ENCODE measurements at places on chromosomes 2 and 18.

- DNase-seq, result no peak
These were observed 10.3 kb upstream of the GALNT14 start for GRCh38 chr2:31148514-31148913.

DNA sequence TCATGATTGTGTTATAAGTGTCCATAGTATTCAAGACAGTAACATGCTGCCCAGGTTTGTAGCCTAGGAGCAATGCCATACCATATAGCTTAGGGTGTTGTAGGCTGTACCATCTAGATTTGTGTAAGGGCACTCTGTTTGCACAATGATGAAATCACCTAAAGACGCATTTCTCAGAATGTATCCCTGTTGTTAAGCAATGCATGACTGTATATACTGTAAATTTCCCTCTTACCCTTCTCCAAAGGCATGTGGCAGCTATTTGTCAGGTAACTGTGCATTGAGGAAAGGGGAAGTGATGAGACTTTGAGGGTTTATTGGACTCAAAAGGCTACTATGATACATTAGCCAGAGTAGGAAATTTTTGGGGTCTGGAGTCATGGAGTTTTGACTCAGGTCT, 180.8 kb downstream of the VAPA start:
- no peak for DNase-seq

GRCh38 chr2:184472481-184472880, 125.8 kb upstream of the ZNF804A start:
- no peak for DNase-seq

DNA sequence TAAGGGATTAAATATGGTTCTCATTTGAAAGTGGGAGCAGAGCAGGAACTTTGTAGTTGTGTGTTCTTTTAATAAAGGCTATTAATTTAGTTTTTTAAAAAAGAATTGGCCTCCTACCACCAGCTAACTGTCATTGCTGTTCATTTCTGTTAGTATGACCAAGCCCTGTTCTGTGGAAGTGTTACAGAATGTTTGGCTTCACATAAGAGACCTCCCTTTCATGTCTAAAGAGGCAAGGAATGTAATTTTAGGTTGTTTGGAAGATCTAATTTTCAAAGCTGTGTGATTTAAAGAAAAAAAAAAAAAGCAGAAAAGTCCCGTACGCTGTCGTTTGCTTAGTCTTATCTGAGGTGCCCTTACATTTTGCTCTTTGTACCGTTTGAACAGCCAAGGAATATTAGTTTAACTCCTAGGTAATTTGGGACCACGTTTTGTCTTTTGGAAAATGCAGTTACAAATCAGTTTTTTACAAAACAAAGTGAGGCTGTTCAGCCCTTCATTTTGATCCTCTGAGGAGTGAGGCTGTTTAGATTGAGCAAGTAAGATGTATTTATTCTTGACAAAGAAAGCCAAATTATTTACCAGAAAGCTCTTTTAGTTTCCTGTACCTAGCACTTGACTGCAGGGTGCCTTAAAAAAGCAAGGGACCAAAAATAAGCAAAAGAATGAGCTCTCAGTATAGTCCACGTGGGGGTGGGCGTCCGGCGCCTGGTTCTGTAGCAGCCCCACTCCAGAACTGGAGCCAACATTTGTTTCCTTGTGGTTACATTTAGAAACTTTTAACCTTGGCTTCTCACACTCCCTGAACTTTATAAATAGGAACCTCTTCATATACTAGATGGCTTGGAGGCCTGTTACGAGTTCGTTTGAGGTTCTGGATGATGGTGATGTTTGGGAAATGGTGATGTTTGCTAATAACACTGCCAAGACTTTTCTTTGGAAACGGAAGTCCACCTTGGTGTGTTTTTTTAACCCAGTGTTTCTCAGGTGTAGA, 136.2 kb downstream of the FMNL2 start:
- no peak for DNase-seq

DNA sequence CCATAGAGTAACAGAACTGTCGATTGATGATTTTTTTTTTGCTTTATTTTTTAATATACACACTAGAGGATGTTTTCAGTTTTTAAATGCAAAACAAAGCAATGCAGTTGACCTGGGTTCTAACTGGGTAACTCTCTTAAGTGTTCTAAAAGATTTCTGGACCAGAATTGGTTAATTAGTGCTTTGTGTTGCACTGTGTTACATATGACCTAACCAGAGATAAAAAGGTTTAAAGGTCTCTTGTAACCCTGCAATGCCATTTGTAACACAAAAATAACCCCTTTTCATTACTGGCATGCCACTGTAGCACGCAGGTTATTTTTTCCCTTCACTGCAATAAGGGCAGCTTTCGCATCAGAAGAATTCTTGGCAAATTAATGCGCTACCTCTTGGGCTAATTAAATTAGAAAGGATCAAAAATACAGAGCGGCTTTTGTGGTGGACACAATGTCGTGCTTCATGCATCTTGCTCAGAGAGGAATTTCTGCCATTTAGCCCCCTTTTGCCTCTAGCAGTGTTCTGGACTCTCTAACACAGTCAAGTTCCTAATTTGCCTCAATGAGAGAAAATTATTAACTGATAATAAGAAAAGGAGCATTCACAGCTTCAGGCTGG, 250.8 kb upstream of the ZEB2 start:
- no peak for DNase-seq

DNA sequence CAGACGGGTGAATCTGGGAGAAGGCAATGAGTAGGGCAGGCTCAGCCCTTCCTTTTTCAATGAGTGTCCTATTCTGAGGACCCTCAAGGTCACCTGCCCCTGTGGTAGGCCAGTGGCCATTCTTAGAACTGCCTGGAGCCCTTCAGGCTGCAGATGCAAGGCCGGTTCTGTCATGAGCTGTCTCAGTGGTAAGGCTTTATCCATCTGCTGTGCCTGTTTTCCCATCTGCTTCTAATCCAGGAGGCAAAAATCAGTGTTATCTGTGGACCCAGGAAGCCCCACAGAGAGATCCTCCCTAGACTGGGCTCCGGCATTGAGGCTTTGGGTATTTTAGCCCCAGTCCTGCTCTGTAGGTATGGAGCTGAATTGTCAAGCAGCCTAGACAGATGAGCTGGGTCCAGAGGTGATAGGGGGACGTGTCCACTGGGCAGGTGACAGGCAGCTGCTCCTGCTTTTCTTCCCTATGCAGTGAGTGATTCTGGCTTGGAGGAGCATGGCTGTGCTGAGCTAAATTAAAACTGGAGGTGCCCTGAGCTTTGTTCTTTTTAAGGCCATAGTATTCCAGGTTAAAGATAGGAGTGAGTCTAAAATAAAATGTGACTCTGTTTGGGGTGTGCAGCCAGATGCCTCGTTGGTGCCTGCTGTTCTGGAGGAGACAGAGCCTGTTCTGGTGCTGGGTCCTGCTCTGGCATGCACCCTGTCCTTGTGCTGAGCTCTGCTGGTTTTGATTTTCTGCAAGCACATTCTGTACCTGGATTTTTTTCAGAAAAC, 92.5 kb downstream of the FHOD3 start:
- no peak for DNase-seq

GRCh38 chr18:31825772-31826171, 65.1 kb upstream of the SLC25A52 start:
- DNase-seq, result no peak

GRCh38 chr2:144510294-144510991, 9.5 kb downstream of the ZEB2 start:
- DNase-seq, result no peak

GRCh38 chr2:42001711-42002201, 46.1 kb upstream of the PKDCC start:
- DNase-seq, result no peak

- no peak for DNase-seq
These were observed 94.0 kb downstream of the PLA2R1 start for GRCh38 chr2:159968279-159968900.

- DNase-seq, result no peak
These were observed 219.1 kb upstream of the BOD1L2 start for GRCh38 chr18:56927786-56928185.

- no peak for DNase-seq
These were observed 782.8 kb upstream of the ACVR2A start for GRCh38 chr2:147062073-147062472.

DNA sequence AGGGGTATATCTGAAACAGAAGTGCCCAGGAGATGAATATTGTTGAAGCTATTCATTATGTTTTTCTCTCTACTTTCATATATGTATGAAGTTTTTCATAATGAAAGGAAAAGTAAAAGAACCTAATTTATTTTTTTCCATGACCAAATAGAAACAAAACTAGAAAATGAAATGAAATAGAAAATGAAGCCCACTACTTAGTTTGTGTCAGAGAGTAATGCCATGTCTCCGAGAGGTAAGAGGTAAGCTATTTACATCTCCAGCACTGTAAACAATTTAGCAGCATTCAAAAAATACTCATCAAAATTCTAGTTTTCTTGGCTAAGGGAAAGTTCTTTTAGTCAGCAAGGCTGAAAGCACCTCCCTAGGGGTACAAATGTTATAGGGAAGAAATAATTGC, 238.6 kb downstream of the PTH2R start:
- DNase-seq, result no peak

DNA sequence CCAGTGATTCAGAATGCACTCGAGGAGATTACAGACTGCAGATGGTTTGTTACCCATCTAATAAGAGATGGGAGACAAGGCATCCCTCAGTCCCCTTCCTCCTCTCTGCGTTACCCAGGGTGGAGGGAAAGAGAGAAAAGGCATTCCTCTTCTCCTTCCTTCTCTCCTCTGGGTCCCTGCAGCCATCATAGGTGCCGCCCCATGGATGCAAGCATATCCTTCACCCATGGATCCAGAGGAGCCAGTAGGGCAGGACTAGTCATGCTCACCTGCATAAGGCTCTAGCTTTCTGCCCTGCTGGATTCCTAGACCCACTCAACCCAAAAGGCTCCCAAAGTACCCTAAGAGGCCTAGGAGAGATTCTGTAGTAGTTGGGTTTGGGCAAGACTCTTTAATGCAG, 20.4 kb downstream of the CMPK2 start:
- DNase-seq, result no peak

DNA sequence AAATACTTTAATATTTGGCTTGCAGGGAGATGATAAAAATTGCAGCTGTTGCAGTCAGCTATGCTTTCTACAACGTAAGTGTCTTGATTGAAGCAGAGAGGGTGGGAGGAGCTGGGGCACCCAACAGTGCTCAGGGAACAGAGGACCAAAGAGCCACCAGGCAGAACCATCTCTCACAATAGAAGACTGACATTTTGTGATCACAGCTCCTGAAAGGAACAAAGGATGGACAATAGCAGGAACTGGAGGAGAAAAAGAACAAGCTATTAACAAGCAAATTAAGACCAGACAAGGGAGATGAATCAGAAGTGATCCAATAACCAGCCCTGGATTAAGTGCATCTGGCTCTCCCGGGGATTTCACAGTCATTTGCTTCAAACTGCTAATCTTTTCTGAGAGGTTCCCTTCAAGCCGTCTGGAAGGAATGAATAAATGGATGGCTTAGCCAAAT, 65.7 kb upstream of the SMAD2 start:
- DNase-seq, result no peak

DNA sequence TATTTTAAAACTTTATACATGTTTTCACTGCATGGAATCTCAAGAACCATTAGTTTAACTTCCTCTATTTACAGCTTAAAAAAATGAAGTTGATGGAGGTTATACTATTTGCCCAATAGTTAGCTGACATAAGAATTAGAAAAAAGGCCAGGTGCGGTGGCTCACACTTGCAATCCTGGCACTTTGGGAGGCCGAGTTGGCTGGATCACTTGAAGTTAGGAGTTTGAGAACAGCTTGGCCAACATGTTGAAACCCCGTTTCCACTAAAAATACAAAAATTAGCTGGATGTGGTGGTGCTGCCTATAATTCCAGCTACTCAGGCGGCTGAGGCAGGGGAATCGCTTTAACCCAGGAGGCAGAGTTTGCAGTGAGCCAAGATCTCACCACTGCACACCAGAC, 125.1 kb upstream of the CDH19 start:
- DNase-seq, result no peak

DNA sequence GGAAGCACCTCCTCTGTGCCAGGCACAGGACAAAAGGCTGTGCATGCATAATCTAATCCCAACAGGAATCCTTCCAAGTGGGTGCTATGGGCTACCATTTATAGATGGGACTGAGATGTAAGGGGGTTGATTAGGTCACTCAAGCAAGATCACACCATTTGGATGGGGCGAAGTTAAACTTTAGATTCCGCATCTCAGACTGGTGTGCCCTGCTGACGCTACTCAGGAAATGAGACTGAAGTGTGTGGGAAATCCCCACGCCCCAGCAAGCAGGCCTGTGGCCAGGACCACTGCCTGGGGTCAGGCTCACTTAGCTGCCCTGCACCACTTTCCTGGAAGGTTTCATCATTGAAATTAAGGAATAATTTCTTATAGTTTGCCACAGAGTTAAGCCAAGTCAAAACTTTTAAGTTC, 70.5 kb upstream of the PPP1CB start:
- DNase-seq, result peak; percentile 39

- no peak for DNase-seq
These were observed 29.9 kb downstream of the ROCK2 start for GRCh38 chr2:11314487-11314886.

DNA sequence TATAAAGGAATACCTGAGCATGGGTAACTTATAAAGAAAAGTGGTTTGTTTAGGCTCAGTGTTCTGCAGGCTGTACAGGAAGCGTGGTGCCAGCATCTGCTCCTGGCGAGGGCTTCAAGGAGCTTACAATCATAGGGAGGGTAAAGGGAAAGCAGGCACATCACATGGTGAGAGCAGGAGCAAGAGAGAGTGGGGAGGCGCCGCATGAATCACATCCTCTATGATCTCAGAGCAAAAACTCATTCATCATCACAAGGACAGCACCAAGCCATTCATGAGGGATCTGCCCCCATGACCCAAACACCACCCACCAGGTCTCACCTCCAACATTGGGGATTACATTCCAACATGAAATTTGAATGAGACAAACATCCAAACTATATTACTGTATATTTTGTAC, 32.5 kb downstream of the R3HDM1 start:
- DNase-seq, result no peak

DNA sequence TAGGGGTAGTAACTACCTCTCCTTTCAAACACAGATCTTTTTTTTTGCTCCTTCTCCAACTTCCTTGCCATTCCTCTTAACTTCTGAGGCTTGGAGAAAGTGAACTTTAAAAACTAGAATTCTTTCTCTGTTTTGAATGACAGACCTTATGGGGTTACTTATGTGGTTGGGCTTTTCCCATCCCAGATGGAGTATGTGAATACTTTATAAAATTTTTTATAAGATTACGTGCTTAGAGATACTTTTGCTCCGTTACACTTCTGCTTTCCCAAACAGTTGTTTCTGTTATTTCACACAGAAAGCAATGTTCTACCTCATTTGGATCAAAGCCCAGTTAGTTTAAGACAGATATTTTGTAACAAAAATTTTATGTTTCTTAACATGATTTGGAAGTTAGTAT, 20.2 kb downstream of the GREB1L start:
- DNase-seq, result no peak

DNA sequence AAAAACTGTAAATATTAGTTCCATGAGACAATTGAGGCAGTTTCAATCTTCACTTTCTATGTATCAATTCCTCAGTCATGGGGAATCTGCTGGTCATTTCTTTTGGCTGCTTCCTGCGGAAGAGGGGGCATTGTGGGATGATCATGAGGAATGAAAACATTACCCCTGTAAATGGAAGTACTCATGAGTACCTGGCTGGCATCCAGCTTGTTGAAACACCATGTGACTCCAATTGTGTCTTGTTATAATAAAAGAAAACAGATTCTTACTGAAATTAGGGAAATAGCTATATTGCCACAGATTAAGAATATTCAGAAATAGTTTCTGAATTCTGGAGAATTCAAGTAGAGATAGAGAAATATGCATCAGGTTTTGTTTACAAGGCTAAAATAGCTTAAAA, 41.6 kb upstream of the GPR39 start:
- no peak for DNase-seq

All from stimulated activated CD8-positive, alpha-beta memory T cell treated with anti-CD3 and anti-CD28 coated beads, Interleukin-2, amount 100 ng/mL, for 48 hours (primary cell).